Tibial artery (tissue), 4 donors: ENCODE measurements at places on chromosomes 16 and 17.
A peak's percentile ranks its signal among the peaks of the same experiment; 100 is the strongest.

- no peak for DNase-seq
These were observed 11.9 kb downstream of the TMEM170A start for GRCh38 chr16:75452464-75453190.

DNA sequence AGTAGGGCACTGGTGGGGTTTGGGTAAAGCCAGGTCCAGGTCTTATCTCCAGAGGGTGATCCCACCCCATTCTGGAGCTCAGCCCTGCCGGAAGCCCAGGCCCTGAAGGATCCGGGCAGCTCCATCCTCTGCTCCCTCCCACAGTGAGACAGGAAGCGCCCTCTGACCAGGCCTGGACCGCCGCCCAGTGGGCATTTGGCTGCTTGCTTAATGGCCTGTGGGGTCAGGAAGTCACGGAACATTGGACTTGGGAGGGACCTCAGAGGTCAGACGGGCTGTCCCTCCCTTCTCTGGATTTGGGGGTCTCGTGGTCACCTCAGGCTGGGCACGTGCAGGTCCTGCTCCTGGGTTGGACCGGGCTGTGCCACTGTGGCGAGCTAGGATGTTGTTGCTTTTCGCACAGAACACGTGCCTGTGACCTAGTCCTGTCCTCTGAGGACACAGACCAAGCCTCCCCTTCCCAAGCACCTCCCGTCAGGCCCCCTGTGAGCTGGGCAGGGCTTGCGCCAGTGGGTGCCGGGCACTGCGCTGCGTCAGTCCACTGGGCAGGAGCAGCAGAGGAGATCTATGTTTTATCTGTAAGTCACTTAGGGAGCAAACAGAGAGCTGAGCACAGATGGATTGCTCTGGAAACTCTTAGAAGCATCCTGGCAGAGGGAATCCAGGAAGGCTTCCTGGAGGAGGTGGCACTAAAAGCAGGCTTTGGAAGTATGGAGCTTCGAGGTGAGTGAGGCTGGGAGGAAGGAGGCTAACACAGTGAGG is 49.4 kb upstream of the GSE1 start:
- DNase-seq = peak; percentile 89

DNA sequence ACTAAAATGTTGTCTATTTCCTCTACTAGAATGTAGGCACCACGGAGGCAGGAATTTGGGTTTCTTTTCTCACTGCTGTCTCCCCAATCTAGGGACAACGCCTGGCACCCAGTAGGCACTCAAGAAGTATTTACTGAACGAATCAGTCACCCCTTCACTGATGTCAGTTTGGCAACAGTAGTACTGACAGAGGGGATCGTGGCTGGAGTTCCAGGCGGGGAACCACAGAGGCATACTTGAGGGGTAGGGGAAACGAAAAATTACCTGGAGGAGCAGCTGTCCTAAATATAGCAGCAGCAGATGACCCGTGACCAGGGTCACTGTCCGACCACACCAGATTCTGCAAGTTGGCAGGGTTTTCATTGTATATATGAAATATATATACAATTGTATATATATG is 33.3 kb downstream of the TRIM25 start:
- DNase-seq = no peak

- DNase-seq = no peak
These were observed 280.9 kb downstream of the MAP2K4 start for GRCh38 chr17:12301551-12301950.

DNA sequence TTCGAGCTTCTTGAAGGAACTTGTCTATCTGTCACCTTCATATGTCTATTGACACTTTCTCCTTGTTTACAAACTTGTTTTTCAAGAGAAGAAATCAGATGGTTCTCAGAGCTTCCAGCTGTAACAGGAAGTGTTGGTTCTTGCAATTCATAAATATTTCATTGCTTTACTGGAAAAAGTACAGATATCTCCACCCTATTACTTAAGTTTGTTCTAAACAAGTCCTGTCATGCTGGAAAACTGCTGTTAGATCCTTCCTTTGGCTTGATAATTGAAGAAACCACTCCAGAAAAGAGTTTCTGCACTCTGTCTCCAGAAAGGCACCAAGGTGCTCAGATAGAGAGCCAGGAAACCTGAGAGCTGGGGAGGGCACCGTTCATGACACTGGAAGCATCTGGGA is 181.6 kb downstream of the DNAH9 start:
- no peak for DNase-seq

DNA sequence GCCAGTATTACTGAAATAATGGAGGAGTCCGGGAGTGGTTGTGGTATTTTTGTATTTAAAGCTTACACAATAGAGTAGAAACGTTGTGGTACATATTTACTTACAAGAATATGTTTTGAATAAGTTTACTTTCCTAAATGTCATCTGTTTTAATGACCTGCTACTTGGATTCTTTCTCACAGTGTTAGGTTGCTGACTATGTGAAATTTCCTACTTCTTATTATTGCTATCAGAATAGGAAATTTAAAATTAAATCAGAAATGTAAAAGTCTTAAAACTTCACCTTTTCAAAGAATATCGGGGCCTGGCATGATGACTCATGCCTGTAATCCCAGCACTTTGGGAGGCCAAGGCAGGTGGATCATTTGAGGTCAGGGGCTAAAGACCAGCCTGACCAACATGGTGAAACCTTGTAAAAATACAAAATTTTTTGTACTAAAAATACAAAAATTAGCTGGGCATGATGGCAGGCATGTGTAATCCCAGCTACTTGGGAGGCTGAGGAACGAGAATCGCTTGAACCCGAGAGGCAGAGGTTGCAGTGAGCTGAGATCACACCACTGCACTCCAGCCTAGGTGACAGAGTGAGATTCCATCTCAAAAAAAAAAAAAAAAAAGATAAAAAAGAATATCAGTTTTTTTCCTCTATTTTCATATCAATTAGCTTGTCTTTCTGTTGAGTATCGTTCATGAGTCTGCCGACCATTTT is 77.8 kb downstream of the VMP1 start:
- DNase-seq = no peak

GRCh38 chr17:9368631-9369030 is 207.0 kb downstream of the STX8 start:
- DNase-seq = no peak

DNA sequence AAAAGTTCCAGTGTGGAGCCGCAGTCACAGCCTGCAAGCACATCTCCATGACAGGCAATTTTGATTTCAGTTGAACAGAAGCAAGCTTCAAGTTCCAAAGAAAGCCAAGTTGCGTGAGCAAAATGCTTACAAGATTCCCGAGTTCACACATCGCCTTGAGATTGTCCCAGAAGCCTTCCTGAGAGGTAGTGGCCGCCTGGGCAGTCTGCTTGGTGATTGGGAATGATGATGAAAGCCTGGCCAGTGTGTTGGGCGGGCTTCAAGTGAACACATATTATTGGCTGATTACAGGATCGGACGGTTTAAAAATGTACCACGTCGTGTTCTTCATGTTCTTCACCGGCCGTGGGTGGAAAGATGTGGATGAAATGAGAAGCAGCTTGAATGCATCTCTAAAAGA is 185.5 kb downstream of the FOXL1 start:
- peak; percentile 16 for DNase-seq

DNA sequence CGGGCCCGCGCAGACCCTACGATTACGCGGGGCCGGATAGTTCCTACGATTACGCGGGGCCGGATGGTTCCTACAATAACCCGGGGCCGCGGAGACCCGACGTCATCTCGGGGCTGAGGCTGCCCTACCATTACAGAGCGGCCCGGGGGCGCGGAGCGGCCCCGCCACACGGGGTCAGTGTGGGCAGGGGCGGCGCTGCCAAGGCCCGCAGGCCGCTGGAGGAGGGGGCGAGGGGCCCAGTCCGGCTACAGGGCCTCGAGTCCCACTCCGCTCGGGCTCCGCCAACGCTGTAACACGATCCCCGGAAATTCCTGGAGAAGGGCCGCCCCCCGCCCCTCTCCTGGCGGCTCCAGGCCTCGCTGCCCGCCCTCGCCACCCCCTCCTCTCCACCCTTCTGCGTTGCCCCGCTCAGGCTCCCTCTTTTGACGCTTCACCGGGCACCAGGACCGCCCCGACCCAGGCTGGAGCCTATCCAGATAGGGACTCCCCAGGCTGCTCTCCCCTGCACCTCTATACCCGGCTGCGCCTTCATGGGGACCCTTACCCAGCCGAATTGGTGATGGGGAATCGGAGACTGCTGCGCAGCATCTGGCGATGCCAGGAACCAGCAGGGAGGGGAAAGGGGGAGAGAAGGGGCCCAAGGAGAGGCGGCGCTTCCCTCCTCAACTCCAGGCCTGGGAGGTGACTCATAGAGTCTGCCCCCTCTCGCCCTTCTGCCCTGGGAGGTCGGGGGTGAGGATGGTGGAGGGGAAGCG is at the start of gene RAB34:
Gene RAB34 (minus strand): TSS at position 291 of the 755 bp plus-strand sequence. CDS start 602 bp downstream, outside the sequence.
- peak; percentile 70 for DNase-seq

GRCh38 chr17:80761110-80761871 is 216.7 kb downstream of the RPTOR start:
- DNase-seq = no peak

- DNase-seq = no peak
These were observed 5.5 kb downstream of the IGSF6 start for GRCh38 chr16:21646721-21647561.

DNA sequence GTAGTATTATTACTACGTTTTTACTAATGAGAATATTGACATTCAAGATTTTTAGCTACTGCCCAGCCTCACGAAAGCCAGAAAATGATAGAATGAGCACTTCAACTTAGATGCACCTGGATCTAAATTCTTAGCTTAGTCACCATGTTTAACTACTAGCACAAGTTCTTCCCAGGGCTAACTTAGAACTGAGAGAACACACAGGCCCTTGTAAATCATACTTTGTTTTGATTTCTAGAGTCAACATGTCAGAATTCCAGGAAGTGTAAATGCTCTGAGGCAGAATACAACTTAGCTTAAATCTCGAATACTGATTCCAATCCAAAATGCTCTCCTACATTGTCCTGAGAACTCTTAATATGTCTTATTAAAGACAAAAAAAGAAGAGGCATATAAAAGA is 6.8 kb upstream of the ACSM1 start:
- DNase-seq = no peak

DNA sequence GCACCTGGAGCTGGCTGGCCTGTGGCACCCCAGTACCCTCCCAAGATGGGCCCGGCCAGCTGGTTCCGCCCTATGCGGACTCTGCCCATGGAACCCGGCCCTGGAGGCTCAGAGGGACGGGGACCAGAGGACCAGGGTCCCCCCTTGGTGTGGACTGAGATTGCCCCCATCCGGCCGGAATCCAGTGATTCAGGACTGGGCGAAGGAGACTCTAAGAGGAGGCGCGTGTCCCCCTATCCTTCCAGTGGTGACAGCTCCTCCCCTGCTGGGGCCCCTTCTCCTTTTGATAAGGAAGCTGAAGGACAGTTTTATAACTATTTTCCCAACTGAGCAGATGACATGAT is 12.0 kb downstream of the TBX21 start:
- no peak for DNase-seq

- DNase-seq = no peak
These were observed 670 bp downstream of the TNFSF12 start for GRCh38 chr17:7549401-7550055.

DNA sequence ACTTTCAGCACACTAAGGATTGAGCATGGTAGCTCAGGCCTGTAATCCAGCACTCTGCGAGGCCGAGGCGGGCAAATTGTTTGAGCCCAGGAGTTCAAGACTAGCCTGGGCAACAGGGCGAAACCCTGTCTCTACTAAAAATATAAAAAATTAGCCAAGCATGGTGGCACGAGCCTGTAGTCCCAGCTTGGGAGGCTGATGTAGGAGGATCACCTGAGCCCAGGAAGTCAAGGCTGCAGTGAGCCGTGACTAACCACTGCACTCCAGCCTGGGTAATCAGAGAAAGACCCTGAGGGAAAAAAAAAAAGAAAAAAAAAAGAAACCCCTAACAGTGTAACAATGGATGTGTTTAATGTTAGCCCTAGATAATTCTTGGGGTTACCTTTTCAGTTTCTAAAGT is 24.0 kb downstream of the PARN start:
- no peak for DNase-seq

- no peak for DNase-seq
These were observed 411.7 kb downstream of the HS3ST3B1 start for GRCh38 chr17:14712611-14713021.

DNA sequence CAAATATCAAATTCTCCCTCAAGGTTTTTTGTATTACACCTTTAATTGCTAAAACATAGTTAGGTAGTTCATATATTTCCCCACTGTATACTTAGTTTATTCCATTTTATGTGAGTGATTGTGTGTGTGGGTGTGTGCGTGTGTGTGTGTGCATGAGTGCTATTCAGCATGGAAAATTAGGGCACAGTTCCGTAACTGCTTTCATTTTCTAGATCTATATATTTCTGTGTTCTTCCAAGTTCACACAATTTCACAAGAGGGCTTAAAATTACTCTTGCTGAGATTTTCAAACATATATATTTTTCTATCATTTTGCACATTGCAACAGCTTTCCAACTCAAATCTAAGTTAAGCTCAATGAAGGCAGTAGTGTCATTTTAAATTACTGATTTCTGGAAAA is 782.9 kb upstream of the SOX9 start:
- no peak for DNase-seq

DNA sequence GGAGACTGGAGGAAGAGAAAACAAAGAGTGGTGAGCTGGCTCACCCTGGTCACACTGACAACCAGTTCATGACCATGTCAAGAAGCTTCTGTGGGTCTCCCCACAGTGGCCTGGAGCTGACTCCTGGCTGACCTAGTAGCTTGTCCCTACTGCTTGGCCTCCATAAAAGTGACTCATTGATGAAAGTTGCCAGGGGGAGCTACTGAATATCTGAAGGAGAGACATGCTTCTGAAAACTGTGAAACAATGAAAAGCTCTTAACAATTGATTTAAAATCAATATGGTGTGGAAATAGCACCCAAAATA is 22.0 kb downstream of the SMPD3 start:
- no peak for DNase-seq

- DNase-seq = no peak
These were observed 224.3 kb downstream of the MSI2 start for GRCh38 chr17:57480438-57481196.

GRCh38 chr17:49899191-49899485 is 51.3 kb upstream of the TAC4 start:
- DNase-seq = no peak

GRCh38 chr16:71594000-71594646 is 17.2 kb upstream of the TAT start:
- DNase-seq = no peak

DNA sequence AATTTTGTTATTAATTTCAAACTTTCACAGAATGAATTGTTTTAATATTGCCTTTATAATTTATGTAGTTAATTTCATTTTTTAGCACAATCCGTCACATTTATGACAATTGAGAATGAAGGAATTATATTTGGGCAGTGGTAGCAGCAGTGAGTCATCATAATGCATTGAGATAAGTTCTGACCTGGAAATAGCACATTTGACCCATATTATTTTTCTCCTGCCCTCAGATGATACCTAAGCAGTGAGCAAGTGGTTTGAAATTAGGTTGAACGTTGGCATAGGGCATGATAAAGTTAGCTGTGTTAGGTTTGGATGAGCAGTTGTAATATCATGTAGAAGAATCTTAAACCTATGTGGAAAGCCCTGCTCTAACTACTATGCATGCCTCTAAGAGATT is 1431.3 kb upstream of the CDH8 start:
- DNase-seq = no peak

GRCh38 chr17:12959441-12959840 is 58.4 kb downstream of the ELAC2 start:
- DNase-seq = no peak
